ENCODE measurements at places on chromosomes 12 and 14.
A peak's percentile ranks its signal among the peaks of the same experiment; 100 is the strongest.

GRCh38 chr12:2460051-2460670 is 334.6 kb upstream of the FKBP4 start:
- no peak for DNase-seq

GRCh38 chr14:93318927-93319326 is 13.9 kb downstream of the BTBD7 start:
- no peak for DNase-seq

DNA sequence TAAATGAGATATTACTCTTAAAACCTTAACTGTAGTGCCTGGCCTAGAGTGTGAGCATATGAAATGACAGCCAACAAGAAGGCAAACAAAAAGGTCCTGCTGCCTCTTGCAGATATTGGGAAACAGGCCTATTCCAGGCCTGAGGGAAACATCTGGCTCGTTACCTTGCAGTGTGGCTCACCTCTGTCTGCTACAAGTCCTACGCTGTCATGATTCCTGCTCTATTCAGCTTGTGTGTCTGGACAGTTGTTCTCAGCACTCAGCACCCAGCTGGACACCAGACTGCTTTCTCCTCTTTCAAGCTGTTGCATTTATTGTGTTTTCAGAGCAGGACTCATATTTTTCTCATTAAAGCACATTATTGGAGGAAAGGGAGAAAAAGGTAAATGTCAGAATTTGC is 113.5 kb downstream of the TMTC2 start:
- no peak for DNase-seq

GRCh38 chr12:45354399-45354798 is 138.5 kb downstream of the ANO6 start:
- no peak for DNase-seq

- no peak for DNase-seq
These were observed 63.4 kb downstream of the BEGAIN start for GRCh38 chr14:100523843-100524169.

- DNase-seq = no peak
These were observed 33.3 kb upstream of the GCH1 start for GRCh38 chr14:54935958-54936357.

- peak; percentile 9 for DNase-seq
These were observed 121.7 kb downstream of the PPM1H start for GRCh38 chr12:62813031-62813829.

DNA sequence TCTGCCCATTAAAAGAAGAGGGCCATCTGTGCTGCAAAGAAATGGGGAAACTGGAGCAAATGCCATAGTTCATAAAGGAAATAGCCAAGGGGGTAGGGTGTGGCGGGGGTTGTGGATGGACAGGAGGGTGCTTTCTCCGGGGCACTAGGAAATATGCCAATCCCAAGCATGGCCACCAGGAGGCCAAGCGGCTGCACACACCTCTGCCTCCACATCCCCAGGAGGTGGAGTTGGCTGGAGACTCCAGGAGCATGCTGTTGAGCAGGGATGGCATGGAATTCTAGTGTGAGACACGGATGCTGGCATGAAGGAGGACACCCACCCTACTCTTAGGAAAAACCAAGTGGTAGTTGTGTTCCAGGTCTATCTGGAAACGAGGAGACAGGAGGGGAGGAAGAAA is 25.2 kb downstream of the NID2 start:
- no peak for DNase-seq

GRCh38 chr14:98103705-98104104 is 1168.3 kb downstream of the BCL11B start:
- no peak for DNase-seq

GRCh38 chr14:98297567-98297966 is 974.4 kb downstream of the BCL11B start:
- DNase-seq = no peak

DNA sequence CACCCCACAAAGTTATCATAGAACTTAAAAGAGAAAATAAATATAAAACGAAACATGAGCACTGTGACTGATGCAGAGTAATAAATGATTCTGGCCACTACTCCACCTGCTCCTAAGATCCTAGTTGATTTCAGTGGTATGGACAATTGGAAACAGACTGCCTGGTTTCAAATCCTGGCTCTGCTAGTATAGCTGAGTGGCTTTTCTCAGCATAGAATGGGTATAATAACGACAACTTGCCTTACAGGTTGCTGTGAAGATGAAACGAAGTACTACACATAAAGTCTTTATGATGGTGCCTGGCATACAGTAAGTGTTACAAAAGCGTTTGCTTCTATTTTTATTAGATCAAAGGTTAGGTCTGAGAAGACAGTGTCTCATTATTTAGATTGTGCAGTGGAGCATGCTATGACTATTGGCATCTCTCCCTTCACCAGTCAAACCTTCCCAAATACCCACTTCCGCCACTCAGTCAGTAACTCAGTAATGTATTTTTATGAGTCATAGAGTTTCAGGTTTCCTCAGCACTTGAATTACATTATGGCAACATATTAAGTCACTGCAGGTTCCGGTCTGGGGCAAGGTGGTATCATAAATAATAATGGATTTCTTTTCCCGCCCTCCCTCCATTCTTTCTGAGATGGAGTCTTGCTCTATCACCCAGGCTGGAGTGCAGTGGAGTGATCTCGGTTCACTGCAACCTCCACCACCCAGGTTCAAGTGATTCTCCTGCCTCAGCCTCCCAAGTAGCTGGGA is 29.7 kb upstream of the NR2C1 start:
- no peak for DNase-seq

DNA sequence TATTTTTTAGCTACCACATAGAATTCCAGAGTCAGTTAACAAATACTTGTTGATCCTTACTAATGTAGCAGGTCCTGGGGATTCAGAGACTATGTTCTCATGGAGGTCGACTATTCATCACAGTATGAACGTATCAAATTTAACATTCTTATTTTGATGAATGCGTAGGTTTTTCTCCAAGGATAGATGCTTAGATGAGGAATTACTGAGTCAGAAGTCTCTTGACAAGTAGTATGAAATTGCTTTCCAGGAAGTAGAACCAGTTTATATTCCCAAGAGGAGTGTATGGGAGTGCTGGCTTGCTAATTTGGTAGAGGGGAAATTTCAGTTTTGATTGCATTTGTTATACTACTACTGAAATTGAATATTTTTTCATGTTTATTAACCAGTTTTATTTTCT is 42.8 kb upstream of the CRADD start:
- no peak for DNase-seq

DNA sequence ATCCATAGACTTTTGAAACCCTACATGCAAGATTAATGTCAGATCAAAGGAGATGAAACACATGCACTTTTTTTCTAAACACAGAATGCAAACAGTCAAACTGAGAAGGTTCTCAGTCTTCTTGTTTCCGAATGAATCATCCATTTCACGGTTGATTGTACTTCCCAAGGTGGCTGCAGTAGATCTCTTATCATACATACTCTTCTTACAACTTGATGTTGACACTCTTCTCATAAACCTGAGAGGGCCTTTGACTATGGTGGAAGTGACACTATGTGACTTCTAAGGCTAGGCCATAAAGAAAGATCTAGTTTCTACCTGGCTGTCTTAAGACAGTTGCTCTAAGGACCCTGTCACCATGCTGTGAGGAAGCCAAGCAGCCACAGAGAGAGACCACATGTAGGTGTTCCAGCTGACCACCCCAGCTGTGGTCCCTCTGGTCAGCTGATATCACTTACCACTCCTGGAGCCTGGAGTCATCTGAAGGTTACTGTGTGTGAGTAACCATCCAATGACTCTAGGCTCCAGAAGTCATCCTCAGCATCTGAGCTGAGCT is 67.2 kb upstream of the HMGA2 start:
- no peak for DNase-seq

DNA sequence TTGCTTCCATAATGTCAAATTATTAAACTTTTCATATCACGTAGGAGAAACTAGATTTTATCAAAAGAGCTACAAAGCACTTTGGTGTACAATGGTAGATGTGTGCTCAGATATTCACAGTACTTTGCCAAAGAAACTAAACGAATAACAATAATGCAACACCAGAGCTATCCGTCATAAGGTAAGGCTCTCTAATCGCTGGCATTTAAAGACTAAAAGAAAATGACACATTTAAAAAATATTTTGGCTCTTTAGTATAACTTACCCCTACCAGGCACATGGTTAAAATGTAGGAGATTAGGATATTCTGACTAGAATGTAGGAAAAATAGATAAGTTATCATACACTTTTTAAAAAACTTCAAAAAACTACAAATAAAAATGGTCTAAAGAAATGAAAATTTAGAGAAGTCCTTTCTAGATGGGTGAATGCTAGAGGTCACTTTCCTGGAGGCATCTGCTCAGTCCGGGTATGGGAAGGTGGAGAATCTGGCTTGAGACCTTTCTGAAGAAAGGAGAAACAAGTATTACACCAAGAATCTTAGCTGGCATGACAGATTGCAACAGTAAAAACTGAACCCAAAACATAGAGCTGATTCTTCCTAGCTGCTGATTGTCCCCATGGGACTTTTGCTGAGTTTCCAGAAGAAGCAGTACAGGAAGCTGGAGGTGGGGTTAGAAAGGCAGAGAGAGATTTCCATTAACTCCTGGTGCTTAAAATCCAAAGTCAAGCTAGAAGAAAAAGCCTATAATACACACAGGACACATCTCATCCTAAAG is 67.9 kb downstream of the FAR2 start:
- DNase-seq = no peak

DNA sequence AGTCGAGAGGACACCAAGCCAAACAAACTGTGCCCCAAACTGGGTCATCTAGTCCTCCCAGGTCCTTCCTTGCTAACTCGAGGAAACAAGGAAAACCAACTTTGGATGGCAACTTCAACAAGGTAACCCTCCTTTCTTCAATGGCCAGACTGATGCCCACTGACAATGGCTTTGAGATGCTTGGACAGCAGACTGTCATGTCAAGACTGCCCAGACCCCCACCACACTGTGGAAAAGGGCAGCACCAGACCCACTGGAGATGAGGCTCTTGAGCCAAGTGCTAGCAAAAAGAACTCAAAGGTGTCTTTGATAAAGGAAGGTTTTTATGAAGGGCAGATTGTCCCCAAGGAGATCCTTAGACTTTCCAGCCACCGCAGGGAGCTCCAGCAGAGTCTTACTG is 9.0 kb upstream of the CDH24 start:
- DNase-seq = no peak

- DNase-seq = no peak
These were observed 121.9 kb downstream of the DNAI7 start for GRCh38 chr12:25072906-25073650.

DNA sequence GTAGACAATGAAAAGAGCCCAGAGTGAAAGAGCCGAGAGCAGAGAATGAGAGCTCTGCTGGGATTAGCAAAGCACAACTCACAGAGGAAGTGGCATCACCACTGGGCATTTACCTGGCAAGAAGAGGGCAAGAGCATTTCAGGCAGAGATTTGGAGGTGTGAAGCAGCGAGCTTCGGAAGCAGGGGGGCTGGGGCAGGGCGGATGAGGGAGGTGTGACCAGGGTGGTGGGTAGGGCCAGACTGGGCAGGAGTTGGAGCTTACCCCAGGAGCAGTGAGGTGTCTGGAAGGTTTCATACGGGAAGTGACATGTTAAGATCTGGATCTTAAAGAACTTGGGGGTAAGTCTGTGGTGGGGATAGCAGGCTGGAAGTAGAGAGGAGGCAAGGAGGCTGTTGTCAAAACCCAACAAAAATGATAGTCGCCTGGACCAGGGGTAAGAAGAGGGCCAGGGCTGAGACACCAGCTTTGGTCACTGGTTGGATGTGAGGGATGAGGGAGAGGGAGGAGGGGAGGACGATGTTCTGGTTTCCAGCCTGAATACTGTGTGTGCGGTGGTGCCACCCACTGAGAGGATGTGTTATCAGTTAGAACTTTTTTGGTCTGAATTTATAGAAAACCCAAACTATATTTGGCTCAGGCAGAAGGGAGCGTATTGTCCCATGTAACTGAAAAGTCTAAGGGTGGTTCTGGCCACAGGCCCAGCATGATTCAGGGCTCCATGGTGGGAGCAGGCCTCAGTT is 5.2 kb downstream of the SMIM41 start:
- DNase-seq = no peak

DNA sequence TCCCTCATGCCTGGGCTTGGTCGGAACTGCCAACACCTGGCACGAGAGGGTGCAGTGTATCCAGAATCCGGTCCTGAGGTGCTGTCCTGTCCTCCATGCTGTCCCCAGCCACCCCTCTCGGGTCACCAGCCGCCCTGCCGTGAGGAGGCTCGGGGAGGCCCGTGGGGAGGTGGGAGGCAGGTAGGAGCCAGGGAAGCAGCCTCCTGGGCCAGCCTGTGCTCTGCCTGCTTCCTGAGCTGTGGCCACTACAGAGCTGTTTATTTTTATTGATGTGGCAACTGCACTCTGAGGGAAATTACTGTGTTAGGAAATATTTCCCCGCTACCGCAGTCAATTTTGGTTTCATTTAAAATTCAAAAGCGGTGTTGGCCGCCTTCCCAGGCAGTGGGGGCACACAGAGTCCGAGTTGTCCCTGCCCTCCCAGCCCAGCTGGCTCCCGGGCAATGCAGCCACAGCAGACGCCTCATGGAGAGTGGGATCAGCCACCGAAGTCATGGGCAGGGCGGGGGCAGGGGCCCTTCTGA is 18.3 kb downstream of the NOC4L start:
- no peak for DNase-seq

- DNase-seq = no peak
These were observed 47.5 kb downstream of the PRKCH start for GRCh38 chr14:61368781-61369453.

GRCh38 chr14:79419571-79420327 is 791.6 kb downstream of the DIO2 start:
- DNase-seq = no peak

DNA sequence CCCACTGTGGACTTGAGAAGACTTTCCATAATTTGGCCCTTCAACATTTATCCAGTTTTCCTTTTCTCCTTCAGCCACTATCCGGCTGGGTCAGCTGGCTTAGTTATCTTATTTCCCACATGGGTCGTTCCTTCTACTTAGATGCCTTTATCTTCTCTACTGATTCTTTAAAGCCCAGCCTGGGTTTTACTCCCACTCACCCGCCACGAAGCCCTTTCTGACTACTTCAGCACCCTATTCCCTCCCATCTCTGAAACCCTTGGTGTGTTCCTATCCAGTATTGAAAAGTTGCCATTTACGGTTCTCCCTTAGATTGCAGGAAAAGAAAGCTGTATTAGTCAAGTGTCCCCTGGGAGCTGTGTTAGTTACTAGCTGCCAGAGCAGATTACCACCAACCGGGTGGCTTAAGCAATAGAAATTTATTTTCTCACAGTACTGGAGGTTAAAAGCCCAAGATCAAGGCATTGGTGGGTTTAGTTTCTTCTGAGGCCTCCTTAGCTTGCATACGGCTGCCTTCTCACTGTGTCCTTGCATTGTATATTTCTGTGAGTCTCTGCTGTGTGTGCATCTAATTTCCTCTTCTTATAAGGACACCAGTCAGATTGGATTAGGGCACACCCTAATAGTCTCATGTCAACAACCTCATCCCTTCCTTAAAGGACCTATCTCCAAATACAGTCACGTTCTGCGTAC is 105.5 kb downstream of the GPATCH2L start:
- no peak for DNase-seq

DNA sequence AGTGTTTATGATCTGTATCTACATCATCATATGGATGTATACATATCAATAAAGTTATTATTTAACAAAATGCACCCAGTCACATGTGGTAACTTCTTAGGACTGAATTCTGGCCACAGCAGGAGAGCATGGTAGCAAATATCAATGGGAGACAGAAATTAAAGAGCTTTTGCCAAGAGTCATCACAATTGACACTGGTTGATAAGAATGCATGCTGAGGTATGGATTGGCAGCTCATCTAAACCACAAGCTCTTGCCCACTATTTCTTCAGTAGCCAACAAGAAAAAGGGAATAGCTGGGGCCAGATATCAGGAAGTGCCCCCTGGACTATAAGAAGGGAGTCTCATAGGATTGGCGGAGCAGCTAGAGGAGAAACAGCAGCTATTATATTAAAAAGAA is 9.4 kb upstream of the PTGR2 start:
- DNase-seq = no peak

- DNase-seq = no peak
These were observed 888 bp upstream of the EEA1 start for GRCh38 chr12:92929983-92930382.
